ENCODE measurements at places on chromosomes 11 and 22.

DNA sequence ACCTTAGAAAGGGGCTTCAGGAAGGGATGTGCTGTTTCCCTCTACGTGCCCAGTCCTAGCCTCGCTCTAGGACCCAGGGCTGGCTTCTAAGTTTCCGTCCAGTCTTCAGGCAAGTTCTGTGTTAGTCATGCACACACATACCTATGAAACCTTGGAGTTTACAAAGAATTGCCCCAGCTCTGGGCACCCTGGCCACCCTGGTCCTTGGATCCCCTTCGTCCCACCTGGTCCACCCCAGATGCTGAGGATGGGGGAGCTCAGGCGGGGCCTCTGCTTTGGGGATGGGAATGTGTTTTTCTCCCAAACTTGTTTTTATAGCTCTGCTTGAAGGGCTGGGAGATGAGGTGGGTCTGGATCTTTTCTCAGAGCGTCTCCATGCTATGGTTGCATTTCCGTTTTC, 2.2 kb upstream of the TAGLN start:
- no peak for DNase-seq

- DNase-seq: no peak
These were observed 24.1 kb upstream of the CHKA start for GRCh38 chr11:68145120-68145866.

- DNase-seq: no peak
These were observed 276.2 kb downstream of the BRD1 start for GRCh38 chr22:49551446-49551845.

GRCh38 chr22:39341179-39341578, 8.6 kb upstream of the SYNGR1 start:
- no peak for DNase-seq

GRCh38 chr11:75301601-75302345, 49.7 kb downstream of the ARRB1 start:
- no peak for DNase-seq

- no peak for DNase-seq
These were observed 13.6 kb upstream of the FGF3 start for GRCh38 chr11:69832561-69833413.

DNA sequence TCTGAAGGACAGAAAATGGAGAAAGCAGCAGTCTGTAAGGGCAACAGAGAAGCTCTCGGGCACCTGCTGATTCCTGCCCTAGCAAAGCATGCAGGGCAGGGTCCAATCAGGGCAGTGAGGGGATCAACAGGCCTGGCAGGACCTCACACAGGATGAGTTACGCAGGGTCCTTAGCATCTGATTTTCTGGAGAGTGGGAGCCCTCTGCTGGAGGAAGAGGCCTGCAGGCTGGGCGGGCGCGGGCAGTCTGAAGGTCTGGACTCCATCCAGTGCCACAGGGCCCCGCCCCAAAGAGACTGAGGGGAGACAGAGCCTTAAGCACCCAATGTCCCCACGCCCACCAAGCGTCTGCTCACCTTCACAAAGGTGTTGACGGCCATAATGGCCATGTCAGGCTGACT, 28.9 kb downstream of the AP1B1 start:
- DNase-seq: no peak

- DNase-seq: no peak
These were observed 16.6 kb upstream of the ARHGAP20 start for GRCh38 chr11:110728883-110729282.

DNA sequence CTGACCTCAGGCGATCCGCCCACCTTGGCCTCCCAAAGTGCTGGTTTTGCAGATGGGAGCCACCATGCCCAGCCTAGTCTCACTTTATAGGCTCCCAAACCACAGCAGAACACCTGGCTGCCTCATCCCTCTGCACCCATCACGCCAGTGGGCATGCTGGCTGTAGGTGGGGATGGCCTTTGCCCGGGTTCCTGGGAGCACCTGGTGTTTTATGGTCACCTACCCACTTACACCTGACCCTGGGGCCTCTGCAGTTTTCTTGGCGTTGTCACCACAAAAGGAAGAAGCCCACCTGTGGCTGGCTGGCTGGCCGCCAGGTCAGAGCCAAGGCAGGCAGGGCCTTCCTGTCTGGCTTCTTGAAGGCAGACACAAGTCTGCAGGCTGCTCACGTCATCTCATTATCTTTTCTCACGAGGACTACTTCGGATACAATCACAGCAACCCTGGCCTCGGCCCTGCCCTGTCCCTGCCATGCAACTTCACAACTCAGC, 8.2 kb downstream of the RRP7A start:
- DNase-seq: no peak

- DNase-seq: no peak
These were observed 50.9 kb upstream of the NFRKB start for GRCh38 chr11:129946256-129946655.

GRCh38 chr22:40997520-40997919, 46.3 kb downstream of the RBX1 start:
- no peak for DNase-seq

DNA sequence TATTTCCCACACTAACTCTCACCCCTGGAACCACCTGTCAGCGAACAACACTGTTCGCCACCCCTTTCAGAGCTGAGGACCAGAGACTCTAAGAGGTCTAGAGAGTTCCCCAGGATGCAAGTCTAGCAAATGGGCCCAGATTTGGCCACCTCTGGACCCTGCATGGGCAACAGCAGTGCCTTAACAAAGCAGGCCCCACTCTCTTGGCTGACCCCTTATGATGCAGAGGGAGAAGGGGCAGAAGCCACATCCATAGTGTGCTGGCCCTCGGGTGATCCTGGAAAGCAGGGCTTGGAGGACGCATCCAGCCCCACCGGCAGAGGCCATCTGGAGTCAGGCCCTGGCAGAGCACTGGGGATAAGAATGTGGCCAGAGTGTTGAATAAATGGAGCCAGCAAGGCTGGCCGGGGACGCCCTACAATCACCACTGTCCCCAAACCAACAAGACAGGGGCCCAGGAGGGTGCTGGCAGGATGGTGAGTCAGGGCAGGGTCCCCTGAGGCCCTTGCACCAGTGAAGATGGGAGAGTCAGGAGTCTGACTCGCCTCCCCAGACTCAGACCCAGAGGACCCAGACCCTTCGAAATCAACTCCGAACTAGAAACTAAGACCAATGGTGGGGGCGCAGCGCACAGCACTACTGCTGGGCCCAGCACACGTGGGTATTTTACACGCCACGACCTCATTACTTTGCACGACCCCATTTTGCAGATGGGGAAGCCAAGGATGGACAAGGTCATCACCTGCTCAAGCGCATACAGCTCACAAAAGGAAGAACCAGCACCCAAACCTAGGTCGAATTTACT, 6.5 kb downstream of the CSNK1E start:
- DNase-seq: no peak

DNA sequence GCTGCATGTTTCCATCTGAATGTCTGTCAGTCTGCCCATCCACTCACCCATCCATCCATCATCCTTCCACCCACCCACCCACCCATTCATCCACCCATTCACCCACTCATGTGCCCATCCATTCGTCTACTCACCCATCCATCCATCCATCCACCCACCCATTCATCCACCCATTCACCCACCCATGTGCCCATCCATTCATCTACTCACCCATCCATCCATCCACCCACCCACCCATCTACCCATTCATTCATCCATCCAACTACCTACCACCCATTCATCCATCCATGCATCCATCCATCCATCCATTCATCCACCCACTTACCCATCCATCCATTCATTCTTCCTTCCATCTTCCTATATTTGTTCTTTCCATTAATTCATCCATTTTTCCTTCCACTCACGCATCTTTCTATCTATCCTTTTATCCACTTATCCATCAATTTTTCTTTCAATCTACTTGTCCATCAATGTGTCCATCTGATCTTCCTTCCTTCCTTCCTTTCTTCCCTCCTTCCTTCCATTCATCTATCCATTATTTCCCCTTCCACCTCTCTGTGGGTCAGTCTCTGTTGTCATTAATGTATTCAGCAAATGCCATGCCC, 8.0 kb downstream of the CRYBB3 start:
- no peak for DNase-seq

DNA sequence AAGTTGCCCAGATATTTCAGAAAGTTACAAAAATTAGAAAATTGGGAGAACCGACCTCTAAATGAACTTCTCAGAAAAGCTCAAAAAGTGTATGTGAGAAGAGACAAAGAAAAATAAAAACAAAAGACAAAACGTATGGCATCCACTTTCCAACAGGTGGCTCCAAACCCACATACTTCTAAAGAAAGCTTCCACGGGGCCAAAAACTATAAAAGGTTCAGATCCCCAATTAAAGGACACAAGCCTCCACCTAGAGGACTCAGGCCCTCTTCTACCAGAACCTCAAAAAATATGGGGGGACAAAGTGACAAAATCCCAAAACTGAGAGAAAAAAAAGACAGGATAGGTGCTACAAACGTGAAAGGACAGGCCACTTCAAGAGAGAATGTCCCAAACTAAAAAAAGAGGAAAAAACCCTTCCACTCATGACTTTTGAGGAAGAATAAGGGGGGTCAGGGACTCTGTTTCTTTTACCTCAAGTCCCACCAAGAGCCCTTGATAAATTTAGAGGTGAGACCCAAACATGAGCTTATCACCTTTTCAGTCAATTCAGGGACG, 8.8 kb downstream of the SCGB2A1 start:
- DNase-seq: no peak

DNA sequence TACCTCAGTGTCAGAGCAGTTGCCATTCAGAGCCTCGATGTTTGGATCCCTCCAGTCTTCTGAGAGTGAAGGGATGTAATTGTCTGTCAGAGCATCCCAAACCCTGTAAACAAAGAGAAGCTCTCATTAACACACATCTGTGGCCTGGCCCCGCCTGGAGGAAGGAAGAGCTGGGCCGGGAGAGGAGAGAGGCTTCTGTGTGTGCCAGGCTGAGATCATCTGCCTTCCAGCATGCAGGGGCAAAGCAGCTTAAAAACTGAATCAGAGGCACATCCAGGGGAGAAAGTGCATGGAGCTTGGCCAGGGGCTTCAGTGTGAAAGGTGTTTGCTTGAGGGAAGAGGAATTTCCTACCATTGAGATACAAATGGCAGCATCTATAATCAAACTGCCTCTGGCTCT, 14.5 kb downstream of the FEZ1 start:
- no peak for DNase-seq

DNA sequence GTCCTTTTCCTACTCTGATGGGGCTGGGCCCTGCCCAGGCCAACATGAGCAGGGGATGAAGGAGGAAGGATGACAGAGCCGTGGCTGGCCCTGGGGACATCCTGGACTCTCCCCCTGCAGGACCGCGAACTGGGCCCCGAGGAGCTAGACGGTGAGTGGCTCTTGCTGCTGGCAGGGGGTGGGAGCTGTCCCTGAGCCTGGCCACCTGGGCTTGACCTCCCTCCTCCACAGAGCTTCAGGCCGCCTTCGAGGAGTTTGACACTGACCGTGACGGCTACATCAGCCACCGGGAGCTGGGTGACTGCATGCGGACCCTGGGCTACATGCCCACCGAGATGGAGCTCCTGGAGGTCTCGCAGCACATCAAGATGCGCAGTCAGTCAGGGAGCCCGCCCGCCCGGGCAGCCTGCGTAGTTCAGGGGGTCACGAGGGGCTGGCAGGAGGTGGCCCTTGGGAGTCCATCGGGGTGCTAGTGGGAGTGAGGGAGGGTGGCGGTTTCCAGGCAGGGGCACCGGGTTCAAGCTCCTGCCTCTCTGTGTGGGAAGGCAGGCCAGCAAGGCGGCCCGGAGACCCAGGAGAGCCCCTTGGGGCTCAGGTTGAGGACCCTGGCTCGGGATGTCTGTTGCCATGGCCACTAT, 1.0 kb downstream of the CABP4 start:
- no peak for DNase-seq

DNA sequence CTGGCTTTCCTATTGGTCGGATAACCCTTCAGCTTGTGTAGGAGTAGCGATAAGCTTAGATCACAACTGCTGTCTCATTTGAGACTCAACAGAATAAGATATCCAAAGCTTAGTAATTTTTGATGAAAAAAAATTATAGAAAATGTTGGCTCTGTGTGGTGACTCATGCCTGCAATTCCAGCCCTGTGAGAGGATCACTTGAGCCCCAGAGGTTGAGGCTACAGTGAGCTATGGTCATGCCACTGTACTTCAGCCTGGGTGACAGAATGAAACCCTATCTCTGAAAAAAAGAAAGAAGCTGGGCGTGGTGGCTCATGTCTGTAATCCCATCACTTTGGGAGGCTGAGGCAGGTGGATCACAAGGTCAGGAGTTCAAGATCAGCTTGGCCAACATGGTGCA, 55.6 kb upstream of the RRM1 start:
- no peak for DNase-seq

- no peak for DNase-seq
These were observed 111.6 kb downstream of the NTM start for GRCh38 chr11:131481971-131482370.

DNA sequence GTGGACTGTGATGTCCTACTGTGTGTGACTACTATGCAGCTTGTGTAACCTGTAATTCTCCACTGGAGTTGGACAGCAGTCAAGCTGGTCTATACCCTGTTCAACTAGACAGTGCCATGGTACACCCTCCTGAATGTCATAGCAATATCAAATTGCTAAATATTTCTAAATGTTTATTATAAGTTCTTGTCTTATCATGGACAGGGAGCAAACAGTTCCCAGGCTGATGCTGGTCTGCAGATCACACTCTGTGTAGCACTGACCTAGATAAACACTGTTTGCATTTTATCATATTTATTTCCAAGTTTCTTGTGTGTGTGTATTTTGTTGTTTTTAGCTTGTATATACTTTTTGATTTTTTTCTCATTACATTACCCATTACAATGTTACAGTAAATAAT, 22.0 kb downstream of the PARVA start:
- DNase-seq: no peak

- no peak for DNase-seq
These were observed 100.0 kb upstream of the ARHGAP20 start for GRCh38 chr11:110812086-110812733.

DNA sequence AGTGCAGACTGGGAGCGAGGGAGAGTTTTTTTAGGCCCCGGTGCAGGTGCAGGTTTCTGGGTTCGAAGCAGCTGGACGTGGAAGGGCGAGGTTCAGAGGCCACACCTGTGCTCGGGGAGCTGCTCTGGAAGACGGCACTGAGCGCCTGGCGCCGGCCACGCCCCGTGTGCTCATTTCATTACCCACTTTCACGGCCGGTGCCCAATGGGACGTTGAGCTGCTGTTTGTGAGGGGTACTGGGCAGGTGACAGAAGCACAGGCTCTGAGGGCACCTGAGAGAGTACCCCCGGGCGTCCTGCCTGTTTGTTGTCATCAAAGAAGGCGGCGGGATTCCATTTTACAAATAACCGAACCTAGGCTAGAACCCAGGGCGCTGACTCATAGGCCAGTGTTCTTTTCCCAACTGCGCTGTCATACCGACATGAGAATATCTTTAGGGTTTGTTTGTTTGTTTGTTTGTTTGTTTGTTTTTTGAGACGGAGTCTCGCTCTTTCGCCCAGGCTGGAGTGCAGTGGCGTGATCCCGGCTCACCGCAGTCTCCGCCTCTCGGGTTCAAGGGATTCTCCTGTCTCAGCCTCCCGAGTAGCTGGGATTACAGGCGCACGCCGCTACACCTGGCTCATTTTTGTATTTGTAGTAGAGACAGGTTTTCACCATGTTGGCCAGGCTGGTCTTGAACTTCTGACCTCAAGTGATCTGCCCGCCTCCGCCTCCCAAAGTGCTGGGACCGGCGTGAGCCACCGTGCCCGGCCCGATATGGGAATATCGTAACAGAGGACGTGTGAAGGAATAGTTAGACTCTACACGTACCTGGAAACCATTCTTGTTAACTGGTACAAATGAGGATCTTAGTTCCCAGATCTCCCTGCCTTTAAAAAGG, 16.6 kb upstream of the SPTBN2 start:
- DNase-seq: no peak
